ENCODE measurements at places on chromosomes 6 and 20.
A peak's percentile ranks its signal among the peaks of the same experiment; 100 is the strongest.

GRCh38 chr20:46967646-46968045 is 73.0 kb downstream of the EYA2 start:
- no peak for DNase-seq

DNA sequence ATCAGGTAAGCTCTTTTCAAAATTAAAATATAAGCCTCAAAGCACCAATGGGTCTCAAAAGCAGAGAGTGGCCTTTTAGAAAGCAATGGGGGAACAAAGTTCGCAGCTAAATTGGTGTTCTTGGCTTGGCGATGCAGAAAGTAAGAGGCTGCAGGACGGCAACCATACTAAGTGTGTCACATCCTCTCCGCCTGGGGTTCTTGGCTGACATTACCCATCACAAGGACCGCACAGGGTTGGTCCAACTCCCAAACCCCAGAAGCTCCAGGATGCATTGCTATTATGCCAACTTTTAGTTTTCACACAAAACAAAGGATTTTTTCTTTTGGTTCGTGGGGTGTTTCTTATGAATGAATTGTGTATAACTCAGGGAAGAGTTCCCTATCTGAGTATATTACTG is 124.8 kb downstream of the PRKN start:
- DNase-seq = no peak

DNA sequence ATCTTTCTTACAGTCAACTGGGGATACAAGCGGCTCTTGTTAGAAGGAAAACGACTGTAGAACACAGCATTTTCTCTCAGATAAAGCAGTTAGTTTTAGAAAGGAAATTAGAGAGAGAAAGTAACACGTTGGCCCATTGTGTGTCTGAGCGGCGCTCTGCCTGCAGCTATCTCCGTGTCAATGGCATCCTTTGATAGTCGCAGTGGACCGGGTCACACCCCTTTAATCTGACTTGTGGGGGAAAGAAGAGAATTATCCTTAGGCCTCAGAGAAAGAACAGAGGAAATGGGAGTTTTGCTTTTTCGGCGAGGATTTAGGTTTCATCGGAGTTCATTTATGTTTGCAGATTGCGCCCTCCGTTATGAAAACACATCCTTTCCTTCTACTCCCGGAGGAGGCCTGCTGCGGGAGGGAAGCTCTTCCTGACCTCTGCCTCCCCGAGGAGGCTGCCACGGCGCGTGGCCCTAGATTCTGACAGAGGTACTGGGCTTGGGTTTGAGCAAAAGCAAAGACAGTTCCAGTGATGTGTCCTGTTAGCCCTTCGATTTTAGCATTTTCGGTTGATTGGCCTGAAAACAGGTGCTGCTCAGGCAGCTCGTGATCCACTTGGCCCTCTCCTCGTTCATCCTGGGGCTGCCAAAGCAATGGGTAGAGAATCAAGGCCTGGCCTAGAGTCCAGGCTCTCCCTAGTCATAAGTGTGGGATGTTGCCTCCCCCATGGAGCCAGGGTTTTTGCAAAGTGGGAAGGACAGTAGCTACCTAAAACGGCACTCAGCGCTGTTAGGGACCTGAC is 74.9 kb downstream of the ZDHHC14 start:
- DNase-seq = no peak

- DNase-seq = no peak
Measured at GRCh38 chr20:61628480-61628879, 376.4 kb downstream of the CDH4 start.

DNA sequence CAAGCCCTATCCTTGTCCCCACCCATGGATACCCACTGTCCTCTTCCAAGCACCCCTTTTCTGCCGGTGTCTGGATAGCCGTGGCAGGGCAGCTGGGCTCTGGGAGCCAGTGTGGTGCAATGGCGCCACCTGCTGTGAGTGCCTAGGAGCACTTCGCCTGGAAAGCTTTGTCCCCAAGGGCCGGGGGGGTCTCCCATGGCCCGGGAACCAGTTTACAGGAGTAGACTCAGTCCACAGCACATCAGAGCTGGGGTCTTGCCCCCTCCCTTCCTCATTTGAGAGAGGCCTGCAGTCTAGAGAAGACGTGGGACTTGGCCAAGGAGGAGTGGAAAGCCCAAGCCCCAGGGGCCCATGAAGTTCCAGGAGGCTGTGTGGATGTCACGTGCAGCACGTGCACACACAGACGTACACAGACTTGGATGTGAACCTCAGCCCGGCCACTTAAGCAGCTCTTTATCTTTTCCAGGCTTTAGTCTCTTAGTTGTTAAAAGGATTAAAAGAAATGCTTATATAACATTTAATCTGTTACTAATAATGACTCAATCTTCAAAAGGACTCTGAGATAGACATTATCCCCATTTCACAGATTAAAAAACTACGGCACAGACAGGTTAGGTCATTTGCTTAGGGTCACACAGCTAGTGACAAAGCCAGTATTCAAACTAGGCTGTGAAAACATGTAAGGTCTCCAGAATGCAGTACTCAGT is 40.9 kb upstream of the CDH22 start:
- DNase-seq = peak; percentile 78

DNA sequence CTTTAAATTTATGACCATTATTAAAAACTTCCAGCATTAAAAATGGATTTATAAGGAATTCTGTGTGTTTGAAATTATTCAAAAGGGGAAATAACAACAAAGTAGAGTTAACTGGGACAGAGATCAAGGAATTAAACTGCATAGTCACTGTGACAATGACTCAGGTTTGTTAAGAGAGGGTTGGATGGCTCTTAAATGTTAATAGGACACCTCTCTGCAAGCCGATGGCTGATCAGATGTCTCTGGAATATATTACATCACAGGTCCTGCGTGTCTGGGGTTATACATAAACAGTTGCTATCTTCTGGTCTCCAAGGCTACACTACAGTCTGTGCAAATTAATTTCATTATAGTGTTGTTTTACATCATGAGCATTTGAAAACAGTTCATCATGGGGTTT is 574.3 kb downstream of the COL12A1 start:
- DNase-seq = no peak

DNA sequence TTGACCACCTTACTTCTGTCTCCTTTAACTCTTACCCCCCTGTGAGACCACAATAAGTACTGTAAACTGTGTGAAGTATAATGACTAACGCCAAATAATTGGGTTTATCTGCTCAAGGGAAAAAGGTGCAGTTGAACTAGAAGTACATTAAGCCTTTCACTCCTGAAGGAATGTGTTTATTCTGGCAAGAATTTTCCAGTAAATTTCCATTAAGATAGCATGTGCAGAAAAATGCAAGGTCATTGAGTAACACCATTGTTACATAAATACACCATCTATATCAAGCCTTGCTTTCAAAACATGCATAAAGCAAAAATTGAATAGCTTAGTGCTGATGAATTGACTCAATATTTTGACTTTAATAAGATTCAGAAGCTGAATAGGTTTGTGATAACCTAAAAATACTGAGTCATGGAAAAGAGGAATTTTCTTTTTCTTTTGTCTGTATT is 65.4 kb downstream of the ARHGAP18 start:
- no peak for DNase-seq

DNA sequence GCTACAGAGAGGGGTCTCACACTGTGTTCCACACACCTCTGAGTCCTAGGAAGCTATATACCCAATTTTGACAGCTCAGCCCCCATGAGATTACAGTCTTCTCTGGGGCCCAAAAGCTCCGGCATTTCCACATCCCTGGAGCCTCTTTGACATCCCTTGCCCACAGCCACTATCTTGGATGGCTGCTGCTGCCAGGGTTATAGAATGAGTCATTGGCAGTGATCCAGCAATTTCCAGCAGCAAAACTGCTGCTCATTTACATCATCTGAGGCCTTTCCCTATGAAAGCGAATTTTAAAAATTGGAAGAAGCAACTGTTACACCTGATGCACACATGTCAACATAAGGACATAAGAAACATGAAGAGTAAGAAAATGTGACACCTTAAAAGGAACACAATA is 590.7 kb downstream of the MEI4 start:
- DNase-seq = no peak

DNA sequence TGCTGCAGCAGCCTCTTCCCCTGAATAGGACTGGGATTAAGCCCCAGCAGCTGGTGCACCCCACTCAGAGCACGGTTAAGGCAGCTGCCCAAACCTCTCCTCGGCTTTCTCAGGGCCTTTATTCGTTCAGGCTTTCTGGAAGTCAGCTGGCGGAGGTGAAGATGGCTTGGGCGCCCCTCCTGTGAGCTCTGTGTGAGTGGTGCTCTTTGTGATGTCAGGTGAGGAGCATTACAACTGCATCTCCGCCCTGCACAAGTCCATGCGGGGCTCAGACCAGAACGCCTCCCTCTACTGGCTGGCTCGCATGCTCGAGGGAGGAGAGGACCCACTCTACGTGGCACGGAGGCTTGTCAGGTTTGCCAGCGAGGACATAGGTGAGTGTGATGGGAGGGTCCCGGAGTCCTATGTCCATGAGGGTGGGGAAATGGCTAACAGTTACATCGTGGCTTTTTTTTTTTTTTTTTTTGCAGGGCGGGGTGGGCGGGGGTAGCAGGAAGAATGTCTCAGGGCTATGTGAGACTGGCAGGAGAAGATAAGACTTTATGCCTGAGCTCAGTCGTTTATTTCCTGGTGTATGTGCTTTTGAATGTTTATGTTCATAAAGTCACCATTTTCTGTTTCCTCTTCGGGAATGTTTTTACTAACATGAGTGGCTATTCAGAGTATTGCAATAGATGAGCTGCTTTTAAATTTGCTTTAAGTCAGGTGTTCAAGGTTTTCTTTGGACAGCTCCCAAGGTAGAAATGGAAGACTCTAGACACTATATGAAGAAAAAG is 18.2 kb downstream of the WRNIP1 start:
- DNase-seq = no peak

- DNase-seq = no peak
Measured at GRCh38 chr6:139833592-139833991, 459.1 kb upstream of the CITED2 start.

DNA sequence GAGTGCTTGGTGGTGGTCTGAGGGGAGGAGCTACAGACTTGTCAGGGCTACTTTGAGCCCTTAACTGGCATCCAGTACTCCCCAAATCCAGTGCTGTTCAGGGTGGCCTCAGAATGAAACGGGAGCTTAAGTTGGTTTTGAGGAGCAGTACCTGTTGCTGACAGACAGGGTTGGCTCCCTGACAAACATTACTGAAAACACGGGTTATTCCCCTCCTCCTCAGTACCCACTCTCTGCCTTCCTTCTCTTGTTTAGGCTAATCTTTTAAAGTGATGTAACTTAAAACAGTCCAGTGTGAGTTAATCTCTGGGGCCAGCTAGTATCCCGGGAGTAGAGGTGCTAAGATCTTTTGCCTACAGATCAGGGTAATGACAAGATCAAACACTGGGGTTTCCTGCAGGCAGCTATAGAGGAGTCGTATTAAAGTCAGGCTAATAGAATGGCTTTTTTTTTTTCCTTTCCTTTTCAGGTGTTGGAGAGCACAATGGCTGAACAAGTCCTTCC is 3.7 kb downstream of the TNFAIP3 start:
- no peak for DNase-seq

DNA sequence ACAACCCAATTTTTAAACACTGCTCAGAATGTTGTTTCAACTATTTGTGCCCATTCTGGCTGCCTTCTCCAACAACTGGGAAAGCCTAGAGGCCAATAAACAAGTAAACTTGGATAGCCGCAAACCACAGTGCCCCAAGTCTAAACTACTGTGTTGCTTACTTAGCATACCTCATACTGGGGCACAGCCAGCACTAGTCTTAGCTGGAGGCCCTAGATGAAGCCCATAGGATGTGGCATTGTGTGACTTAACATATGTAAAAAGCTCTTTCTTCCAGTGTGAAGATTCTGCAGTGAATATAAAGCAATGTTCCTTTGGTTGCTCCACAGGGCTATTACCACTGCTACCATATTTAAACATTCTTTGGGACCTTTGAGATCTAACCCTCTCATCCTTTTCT is 564.3 kb upstream of the NRSN1 start:
- DNase-seq = no peak

DNA sequence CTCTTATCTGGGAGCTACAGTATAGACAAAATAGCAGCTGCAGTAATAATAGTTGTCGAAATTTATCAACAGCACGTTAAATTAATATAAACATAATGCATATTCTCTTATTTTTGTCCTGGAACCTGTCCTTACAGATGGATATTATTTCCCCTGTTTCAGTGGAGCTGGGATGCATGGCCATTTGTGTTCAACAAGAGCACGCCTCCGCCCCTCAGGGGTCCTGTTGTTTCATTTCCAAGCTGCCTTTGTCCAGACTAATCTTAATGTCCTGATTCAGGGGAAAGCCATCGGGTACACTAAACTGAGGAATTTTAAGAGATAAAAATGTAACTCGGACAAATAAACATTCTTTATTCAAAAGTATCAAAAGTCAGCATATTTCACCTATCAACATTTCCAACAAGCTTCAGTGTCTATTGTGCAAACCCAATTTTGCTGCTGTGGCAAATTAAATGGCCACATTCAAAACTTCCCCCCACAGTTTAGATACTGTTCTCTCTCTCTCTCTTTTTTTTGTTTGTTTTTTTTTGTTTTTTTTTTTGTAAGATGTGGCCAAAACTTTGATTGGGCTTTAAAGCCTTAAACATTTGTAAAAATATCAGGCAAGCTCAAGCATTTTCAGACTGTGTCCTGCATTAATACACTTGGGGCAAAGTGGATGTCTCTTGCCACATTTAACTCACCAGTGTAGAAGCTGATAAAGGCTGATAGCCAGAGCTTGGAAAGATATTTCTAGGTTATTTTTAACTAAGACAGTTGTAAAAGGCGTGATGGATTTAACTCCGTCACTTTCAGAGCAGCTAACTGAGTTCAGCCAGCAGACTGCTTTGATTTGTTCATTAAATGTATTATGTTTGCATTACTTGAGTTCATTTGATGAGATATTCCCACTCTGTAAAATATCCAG is 112.5 kb upstream of the QKI start:
- no peak for DNase-seq

DNA sequence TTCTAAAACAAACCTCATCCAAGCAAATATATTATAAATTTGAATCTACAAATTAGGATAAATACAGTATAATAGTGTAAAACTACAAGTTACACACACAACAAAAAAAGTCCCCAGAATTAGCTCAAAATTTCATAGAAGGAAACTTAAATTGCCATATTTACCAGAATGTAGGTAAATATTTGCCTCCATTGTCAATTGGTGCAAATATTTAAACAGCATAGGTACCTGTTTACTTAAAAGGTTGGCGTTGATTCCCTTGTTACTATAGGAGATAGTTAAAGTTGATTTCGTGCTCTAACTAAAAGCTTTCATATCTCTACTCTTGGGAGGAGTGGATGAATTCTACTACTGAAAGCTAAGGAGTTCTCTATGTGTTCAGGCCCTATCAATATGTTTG is 111.6 kb upstream of the TENT5A start:
- DNase-seq = no peak

GRCh38 chr20:25030007-25030648 is 27.8 kb downstream of the ACSS1 start:
- no peak for DNase-seq

- no peak for DNase-seq
Measured at GRCh38 chr6:68326762-68327161, 308.3 kb upstream of the ADGRB3 start.

GRCh38 chr6:44214307-44214706 is 2.4 kb upstream of the MYMX start:
- DNase-seq = no peak

Data from activated CD8-positive, alpha-beta memory T cell treated with anti-CD3 and anti-CD28 coated beads for 24 hours (primary cell).